NCI-H1417 (cell line): ENCODE measurements at places on chromosomes 3 and 15.

DNA sequence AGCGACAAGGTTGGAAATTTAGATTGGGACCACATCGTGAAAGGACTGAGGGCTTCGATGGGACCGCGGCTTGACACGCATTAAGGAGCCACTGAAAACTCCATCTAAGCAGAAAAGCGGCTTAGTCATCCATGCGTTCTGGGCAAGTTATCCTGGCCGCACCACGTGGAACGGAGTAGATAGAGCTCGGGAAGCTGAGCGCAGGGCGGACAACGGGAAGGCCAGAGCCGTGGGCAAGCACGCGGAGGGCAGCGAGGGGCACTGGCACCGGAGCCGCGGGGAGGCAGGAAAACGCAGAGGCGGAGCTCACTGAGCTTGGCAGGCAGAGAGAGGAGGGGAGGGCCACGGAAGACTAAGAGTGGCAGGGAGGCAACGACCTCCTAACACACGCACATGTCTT, 61.3 kb upstream of the VGLL4 start:
- no peak for DNase-seq

DNA sequence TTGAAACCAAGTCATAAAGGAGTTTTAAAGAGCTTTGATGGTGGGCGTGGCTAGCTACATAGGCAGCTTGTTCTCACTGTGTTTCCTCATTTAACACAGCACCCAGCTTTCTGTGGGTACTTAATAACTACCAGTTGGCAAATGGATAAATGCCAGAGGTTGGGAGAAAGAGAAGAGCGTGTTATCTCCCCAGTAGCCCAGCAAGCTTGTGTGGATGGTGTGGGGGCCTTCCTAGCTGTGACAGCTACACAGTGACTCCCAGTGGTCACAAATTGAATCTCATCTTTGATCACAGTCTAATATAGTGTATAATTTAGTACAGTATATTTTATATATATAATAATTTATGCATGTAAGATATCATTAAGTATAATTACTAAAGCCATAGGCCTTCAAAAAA, 984.1 kb downstream of the EPHA3 start:
- peak; percentile 91 for DNase-seq

GRCh38 chr3:143604402-143605185, 243.7 kb downstream of the SLC9A9 start:
- DNase-seq, result no peak

DNA sequence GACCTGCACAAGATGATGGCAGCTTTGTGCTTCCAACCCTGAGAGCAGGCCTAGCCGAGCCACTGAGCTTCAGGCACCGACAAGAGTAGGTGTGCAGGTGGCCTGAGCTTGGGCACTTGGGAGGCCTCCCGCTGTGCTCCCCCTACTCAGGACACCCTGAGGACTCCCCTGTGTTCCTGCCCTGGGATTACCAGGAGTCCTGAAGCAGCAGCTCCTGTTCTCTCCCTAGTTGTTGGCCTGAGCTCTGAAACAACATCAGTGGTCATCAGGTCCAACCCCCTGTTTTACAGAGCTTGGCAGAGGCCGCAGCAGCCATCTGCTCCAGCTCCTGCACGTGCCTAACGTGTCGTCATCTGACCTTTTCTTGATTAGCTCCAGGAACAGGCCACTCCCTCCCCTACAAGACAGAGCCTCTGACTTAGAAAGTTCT, 8.0 kb upstream of the MESP2 start:
- DNase-seq, result no peak

DNA sequence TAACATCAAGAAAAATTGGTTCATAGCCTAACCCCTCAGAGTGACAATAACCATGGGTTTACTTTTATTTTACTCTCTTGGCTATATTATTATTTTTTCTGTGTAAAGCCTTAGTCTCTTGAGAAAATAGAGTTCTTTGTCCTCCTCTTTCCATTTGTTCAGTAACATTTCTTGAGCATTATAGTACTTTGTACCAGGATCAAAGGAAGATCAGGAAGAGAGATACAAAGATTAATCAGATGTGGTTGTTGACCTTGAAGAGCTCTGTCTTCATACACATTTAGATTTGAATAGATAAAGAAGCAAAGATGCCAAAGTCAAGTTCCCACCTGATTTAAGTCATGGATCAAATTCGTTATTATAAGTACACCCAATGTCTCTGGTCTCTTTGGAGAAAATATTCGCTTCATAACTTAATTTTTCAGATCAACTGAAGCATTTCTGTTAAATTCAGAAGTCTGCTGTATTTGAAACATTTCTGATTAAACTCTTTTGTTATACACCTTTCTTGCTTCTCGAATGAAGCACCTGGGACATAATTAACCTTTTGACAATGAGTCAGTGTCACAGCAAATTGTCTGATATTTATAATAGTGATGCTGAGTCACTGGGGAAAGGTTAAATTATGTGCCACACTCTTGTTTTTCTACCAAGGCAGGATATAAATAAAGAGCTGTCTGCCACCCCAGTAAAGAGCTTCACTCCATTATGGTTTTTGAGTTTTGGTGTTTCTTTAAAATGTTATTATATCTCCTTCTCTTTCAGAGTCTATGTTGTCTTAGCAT, 100.2 kb downstream of the GHSR start:
- DNase-seq, result peak; percentile 82

- no peak for DNase-seq
Measured at GRCh38 chr15:63499611-63500010, 4.8 kb upstream of the USP3 start.

DNA sequence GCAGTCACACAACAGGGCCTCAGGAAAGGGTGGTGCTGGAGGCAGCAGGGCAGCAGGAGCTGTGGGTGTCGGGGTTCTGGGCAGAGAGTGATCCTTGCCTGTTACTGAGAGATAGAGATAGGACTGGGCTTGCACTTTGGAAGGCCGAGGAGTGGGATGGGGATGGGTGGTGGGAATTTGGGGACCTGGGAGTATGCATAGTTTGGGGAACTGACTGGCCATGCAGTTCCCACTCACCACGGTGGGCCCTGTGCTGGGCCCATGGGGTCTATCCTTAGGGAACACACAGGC, 192.5 kb upstream of the LINGO1 start:
- no peak for DNase-seq

GRCh38 chr15:34481370-34481769, 43.8 kb upstream of the GOLGA8A start:
- DNase-seq, result no peak

DNA sequence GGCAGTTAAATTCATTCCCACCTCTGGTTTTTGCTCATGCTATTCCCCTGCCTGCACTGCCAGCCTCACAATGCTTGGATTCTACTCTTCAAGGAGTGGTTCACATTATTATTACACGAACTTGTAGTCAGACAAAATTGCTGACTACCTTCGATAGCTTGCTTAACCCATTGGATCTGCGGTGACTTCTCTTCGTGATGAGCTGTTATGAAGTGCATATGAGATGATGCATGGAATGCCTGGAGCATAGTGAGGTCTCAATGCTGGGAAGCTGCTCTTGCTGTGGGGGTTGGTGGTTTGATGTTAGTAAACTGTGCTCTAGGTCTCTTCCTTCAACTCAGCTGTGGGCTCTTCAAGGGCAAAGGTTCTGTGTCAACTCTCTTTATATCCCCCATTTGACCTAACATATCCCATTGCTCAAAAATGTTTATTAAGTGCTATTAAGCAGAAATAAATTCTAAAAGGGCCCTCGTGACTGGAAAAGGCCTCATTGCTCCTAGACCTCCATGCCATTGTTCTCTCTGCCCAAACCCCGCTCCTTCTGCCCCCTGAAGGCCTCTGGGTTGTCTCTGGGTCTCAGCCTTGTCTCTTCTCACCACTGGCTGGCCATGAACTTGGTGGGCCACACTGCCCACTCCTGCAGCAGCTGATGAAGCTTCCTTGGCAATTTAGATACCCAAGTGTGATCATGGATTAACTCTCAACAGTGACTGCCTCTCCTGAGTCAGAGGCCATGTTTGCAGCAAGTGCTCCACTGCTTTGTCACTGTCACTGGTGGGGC, 4.5 kb upstream of the SLCO2A1 start:
- DNase-seq, result no peak

DNA sequence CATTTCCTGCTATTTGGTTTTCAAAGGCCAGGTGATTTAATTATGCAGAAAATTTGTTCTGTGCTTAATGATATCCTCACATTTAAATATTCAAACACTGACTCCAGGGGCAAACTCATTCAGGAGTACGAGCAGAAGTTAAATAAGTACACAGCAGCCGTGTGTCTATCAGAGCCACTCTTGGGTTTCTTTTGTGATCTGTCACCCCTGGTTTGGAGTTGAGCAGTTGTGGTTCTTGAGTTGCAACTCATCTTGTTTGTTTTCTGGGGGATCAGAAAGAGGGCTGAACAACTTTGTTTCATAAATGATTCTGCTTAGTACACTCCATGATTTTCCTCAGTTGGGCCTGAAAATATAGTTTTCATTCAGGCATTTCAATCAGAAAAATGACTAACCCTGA, 25.7 kb upstream of the PPP4R2 start:
- DNase-seq, result no peak

DNA sequence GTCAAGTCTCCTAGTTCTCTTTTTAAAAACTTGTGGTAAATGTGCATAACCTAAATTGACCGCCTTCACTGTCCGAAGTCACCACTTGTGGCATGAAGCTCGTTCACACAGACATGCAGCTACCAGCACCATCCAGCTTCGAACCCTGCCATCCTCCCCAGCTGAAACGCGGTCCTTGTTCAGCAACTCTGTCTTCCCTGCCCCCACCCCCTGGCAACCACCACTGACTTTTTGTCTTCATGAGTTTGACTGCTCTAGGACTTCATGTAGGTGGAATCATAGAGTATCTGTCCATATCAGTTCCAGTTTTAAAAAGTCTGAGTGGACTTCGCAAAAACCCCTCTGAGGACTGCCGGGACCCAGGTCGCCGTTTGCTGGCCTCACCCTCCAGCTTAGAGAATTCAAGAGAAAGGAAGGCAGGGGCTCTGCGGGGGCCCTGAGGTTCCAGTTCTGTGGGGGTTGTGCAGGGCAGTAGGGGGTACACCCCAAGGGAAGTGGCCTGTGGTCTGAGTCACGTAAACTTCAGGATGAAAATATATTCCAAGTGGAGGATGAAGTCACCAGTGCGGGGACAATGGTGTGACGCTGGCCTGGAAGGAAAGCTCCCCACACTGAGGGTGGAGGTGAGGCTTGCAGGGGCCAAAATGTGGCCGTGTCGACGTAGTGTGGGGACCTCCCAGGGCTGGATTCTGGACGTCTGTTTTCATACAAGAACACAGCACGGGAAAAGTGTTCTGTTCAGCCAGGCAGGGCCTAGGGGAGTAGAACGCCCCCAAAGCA, 67.6 kb downstream of the ABTB1 start:
- no peak for DNase-seq

- DNase-seq, result no peak
Measured at GRCh38 chr3:168545591-168545990, 449.9 kb upstream of the GOLIM4 start.

DNA sequence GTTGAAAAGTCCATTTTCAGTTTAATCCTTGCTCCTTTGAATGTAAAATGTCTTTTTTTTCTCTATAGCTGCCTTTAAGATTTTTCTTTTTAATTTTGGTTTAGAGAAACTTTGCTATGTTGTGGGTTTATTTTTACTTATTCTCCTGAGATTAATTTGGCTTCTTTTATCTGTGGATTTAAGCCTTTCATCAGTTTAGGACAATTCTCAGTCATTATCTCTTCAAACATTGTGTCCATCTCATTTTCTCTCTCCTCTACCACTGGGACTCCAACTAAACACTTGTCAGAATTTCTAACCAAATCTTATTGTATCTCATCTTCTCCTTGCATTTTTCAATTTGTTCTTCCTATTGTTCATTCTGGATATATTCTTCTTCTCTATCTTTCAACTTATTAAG, 12.4 kb upstream of the ITGA11 start:
- DNase-seq, result no peak

DNA sequence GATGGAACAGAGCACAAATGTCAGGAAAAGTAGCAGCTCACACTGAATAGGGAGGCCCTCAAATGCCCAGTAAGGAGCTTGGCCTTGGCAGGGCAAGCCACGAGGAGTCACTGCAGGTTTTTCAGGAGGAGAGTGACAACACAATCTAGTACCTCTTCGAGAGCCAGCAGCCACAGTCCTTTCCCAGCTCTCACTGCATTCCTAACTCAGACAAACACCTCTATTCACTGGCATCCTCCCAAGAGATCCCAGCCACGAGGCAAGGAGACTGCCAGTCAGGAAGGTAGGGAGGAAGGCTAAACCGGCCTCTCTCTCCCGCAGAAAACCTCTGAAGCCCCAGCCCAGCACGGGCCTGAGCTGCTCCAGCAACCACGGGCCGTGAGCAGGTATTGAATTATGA, 146.0 kb upstream of the SMAD3 start:
- DNase-seq, result no peak

- no peak for DNase-seq
Measured at GRCh38 chr3:79874646-79875045, 106.8 kb upstream of the ROBO1 start.
